Aortic smooth muscle cell (primary cell): ENCODE measurements at places on chromosomes 16 and 17. TPM values are rescaled to one million over a fixed set of nuclear protein-coding genes. Genes with fewer than 3 reads are reported as not detected.

Gene ZSWIM7
- total RNA-seq: 14.0 and 26.7 TPM in 2 replicates

Gene SLC9A5
- 0.31 and 0.66 TPM in 2 replicates for total RNA-seq

Gene ENPP7
- total RNA-seq: not detected in 2 replicates

Gene SCGB1C2
- not detected in 2 replicates for total RNA-seq

Gene NOG
- 0.13 TPM in 1 of 2 replicates, not detected in the other for total RNA-seq

Gene WFIKKN1
- 0.12 and 0.13 TPM in 2 replicates for total RNA-seq

Gene CCT6B
- 1.8 and 2.6 TPM in 2 replicates for total RNA-seq

Gene SOCS1
- total RNA-seq: 1.1 and 1.6 TPM in 2 replicates

Gene NKD1
- total RNA-seq: 0.53 and 0.62 TPM in 2 replicates

Gene CHTF18
- 6.7 and 9.0 TPM in 2 replicates for total RNA-seq

Gene SPATA32
- under 0.01 and 0.06 TPM in 2 replicates for total RNA-seq
